ENCODE measurements at places on chromosomes 5 and 9.

DNA sequence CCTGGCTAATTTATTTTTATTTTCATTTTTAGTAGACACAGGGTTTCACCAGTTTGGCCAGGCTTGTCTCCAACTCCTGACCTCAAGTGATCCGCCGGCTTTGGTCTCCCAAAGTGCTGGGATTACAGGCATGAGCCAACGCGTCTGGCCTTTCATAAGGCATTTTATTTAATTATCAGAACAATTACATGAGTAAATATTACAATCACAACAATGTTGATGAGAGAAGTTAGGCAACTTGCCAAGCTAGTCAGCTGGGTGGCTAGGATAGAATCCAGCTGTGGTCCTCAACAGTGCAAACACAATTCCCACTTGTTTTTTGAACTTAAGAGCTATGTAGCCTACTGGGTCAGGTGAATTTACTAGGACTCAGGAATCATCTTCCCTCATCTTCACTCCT is 22.0 kb downstream of the C9orf57 start:
- no peak for DNase-seq
- H3K27me3 ChIP-seq, result no peaks in the 10 kb centered on the region
- H3K27ac ChIP-seq, result no peak overlapping the region
- H3K4me1 ChIP-seq, result no peaks in the 10 kb centered on the region

DNA sequence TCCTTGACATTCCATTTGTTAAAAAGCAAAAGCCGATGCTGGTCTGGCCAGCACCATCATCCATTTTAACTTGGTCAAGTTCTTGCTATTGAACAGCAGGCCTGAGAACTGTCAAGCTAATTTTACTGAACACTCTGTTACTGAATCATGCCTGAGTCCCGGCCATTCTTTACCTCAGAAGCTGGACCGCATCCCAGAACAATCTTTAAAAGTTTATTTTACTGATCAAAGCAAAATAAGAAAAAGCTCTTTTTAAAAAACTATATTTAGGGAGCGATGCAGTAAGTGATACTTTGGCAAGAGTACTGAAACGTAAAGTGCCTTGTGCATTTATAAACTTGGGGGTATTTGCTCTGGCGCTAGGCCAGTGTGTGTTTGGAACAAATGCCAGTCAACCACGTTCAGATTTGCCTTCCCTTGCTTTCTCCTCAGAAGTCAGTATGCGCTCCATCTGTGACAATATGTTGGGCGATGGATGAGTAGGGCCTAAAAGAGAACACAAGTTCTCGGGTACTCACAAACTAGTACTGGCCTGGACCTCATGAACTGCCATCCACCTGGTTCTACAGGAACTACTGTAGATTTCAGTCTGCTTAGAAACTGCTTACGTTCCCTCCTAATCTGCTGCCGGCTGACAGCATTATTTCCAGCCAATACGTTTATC is 161.9 kb downstream of the MAPKAP1 start:
- H3K27ac ChIP-seq, result peak overlapping the region; percentile 29
- H3K36me3 ChIP-seq, result no peaks in the 10 kb centered on the region
- H3K27me3 ChIP-seq, result no peaks in the 10 kb centered on the region
- DNase-seq, result peak; percentile 81
- H3K4me3 ChIP-seq, result no peak overlapping the region
- H3K4me1 ChIP-seq, result peaks cover 9% of the 10 kb centered on the region

GRCh38 chr5:158725297-158725851 is 374.3 kb downstream of the EBF1 start:
- no peaks in the 10 kb centered on the region for H3K4me1 ChIP-seq
- H3K27me3 ChIP-seq, result peaks cover 2% of the 10 kb centered on the region
- H3K36me3 ChIP-seq, result no peaks in the 10 kb centered on the region
- H3K4me3 ChIP-seq, result no peak overlapping the region

GRCh38 chr9:93686880-93687236 is 110.5 kb downstream of the PHF2 start:
- no peaks in the 10 kb centered on the region for H3K4me1 ChIP-seq
- H3K27me3 ChIP-seq, result no peaks in the 10 kb centered on the region
- no peak for DNase-seq
- H3K36me3 ChIP-seq, result no peaks in the 10 kb centered on the region
- H3K4me3 ChIP-seq, result no peak overlapping the region

GRCh38 chr5:137126829-137127228 is 372.3 kb downstream of the SPOCK1 start:
- no peaks in the 10 kb centered on the region for H3K36me3 ChIP-seq
- no peaks in the 10 kb centered on the region for H3K27me3 ChIP-seq
- H3K4me1 ChIP-seq, result no peaks in the 10 kb centered on the region
- H3K27ac ChIP-seq, result no peak overlapping the region
- no peak for DNase-seq

GRCh38 chr5:2876183-2876582 is 124.7 kb upstream of the IRX2 start:
- no peak for DNase-seq
- no peak overlapping the region for H3K4me3 ChIP-seq
- H3K27ac ChIP-seq, result no peak overlapping the region

DNA sequence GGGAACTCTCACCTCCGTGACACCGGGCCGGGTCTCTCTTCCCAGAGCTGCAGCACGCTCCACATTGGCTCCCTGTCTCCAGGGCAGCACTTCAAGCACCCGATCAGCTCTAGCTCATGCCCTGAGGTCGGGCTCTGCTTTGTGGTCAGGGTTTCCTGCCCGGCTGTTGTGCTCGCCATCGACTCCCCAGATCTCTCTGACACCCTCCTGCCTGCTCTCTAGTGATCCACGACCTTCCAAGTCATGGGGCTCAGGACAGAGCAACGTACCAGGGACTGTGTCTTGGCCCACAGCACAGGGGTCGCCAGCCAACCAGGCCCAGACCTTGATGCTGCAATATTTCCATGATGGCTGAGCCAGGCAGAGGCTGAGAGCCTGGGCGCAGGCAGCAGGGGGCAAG is 45.1 kb downstream of the PRRT1B start:
- H3K4me3 ChIP-seq, result no peak overlapping the region
- H3K27me3 ChIP-seq, result no peaks in the 10 kb centered on the region
- DNase-seq, result no peak
